ENCODE measurements at places on chromosomes 5 and 9.

DNA sequence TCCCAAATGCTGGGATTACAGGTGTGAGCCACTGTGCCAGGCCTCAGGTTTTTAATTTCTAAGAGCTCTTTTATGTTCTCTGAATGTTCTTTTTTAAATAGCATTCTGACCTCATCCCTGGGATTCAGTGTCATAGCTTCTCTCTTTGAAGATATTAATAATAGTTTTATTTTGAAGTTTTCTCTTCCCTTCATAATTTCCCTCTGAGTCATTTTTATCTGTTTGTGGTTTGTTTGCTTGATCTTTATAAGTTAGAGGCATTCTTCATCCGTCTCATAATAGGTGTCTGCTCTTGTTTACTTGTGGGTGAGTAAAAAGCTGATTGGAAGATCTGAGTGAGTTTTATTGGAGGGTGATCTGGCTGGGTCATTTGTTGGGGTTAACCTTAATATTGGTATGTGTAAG is 12.5 kb upstream of the MAMDC2 start:
- DNase-seq: no peak

GRCh38 chr5:51380603-51381207 is 2.5 kb upstream of the ISL1 start:
- DNase-seq: peak; percentile 5

- no peak for DNase-seq
Measured at GRCh38 chr5:16152601-16153568, 26.7 kb downstream of the MARCHF11 start.

GRCh38 chr9:76490249-76490990 is 31.4 kb downstream of the GCNT1 start:
- no peak for DNase-seq

DNA sequence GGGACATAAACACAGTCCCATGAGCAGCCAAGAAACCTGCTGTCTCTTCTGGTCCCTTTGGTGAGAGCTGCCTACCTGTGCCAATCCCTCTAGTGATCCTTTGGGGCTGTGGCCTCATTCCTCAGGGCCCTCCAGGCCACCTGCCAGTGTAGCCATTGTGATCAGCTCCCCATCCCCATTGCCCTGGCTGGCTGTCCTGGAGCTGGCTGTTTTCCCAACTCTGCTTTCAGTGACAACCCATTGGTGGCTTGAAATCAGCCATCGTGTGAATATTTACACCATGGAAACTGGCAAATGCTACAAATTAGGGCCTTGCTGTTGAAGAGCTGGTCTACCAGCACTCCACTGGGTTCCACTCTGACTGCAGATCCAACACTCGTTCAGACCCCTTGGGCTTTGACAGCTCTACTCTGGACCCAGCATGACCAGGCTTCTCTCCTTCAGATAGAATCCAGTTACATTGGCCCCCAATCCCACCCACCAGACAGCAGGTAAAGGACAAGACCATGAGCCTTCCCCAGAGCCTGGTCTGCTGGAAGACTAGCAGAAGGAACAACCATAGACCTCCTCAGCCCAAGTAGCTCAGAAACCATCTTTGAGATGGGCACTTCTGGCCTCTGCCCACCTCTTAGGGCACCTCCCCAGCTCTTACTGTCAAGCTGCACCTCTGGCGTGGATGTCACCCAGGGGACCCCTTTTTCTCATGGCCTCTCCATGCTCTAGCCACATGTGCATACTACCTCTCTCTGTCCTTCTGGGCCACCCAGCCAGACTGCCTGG is 69.2 kb upstream of the NEK6 start:
- DNase-seq: no peak

- DNase-seq: no peak
Measured at GRCh38 chr5:74324556-74324955, 316.0 kb downstream of the ENC1 start.

- no peak for DNase-seq
Measured at GRCh38 chr5:113598926-113599325, 85.4 kb downstream of the YTHDC2 start.

GRCh38 chr9:847505-847904 is 6.0 kb downstream of the DMRT1 start:
- no peak for DNase-seq

DNA sequence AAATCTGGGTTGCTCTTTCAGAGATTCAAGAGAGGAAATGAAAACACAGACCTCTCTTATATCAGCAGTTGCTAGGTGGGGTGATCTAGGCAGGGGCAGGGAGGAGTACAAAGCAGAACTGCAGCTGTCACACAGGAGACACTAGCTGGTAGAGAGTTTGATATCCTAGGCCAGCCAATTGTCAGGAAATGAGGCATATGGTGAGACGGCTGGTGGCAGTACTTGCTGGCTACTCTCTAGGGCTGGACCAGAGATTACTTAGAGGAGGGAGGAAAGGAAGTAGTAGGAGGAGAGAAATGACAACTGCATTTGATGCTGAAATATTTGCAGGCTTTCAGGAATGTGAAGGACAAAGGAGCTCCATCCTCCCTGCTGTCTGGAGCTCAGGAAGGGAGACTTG is 113.8 kb downstream of the TRIM32 start:
- peak; percentile 80 for DNase-seq

- no peak for DNase-seq
Measured at GRCh38 chr9:111919875-111920274, 23.3 kb downstream of the UGCG start.

DNA sequence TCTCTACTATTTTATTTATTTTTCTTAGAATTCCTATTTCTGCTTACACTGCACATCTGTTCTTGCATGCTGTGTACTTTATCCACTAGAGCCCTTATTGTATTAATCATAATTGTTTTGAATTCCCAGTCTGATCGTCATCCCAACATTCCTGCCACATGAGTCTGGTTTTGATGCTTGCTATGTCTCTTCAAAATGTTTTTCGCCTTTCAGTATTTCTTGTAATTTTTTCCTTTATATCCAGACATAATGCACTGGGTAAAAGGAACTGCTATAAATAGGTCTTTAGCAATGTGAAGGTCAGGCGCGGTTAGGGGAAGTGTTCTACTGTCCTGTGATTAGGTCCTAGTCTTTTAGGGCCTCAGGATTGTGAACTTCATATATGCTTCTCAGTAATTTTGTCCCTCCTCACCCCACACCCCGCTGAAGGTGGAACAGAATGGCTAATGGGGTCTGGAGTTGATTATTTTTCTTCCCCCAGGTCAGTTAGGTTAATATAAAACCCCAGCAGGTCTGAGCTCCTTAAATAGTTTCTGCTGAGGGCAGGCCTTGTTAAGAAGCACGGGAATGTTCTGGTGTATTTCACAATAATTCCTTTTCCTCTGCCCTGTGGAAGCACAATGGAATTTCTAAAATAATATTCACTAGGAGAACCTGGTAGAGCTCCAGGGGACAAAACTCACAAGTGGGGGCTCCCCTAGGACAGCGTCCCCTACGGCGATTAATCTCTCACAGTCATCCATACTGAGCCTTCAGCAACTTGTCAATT is 146.6 kb upstream of the TUT7 start:
- DNase-seq: peak; percentile 84

GRCh38 chr5:10861423-10861790 is 100.4 kb upstream of the DAP start:
- no peak for DNase-seq

GRCh38 chr9:36891341-36891811 is 142.7 kb downstream of the PAX5 start:
- no peak for DNase-seq

GRCh38 chr5:155293605-155294178 is 280.1 kb downstream of the KIF4B start:
- DNase-seq: no peak

DNA sequence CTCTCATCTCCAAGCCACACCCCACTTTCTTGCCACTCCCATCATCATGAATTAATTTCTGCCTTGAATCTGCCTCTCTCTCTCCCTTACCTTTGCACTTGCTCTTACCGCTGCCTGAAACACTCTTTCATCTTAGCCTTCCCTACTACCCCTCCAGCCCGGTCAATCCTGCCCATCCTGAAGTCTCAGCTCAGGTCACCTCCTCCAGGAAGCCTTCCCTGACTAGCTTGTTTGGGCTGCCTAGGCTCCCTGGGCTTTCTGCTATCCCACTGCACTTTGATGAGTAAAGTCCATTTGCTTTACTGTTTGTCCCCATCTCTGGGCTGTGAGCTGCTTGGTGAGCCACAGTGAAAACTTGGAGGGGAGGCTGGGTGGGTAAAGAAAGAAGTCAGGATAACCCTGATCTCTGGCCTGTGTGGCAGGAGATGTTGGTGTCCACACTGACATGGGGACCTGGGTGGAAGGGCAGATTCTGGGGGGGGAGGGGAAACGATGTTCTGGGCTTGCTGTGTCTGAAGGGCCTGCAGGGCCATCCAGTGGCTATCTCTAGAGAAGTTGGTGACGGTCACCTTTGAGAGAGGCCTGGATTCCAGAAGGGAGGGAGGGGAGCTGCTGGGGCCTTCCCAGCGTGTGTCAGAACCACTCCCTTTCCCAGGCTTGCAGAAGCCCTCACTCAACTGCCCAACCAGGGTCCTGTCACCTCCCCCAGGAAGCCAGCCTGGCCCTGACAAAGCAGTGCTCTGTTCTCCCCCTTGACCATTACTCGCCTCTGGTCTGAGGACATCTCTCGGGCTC is 75.0 kb upstream of the DAB2IP start:
- no peak for DNase-seq

DNA sequence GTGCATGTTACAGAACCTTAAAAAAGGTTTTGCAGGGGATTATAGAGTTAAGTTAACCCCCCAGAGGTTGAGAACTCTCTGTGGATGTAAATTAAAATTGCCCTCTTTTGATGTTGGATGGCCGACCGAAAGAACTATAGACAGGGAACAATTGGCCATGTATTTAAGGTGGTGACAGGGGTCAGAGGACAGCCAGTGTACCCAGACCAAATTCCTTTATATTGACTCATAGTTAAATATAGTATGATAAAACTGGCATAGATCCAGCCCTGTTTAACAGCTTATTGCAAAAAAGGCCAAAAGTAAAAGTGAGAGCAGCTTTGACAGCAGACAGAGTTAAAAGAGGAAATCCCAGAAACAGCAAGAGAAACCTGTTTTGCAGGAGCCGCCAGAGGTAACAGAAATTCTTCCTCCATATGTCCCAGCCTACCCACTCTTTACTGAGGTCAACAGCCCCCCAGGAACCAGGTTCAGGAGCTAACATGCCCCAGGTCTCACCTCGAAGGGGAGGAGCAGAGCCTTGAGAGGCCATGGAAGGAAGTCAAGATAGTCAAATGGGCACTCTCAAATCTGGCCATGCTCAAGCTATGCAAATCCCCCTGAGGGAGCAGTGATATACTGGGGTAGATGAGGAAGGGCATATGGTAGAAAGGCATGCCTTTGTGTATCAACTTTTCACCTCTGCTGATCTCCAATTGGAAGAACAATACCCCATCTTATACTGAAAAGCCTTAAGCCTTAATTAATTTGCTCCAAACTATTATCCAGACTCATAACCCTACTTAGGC is 156.4 kb upstream of the COX7C start:
- no peak for DNase-seq

- no peak for DNase-seq
Measured at GRCh38 chr9:5869315-5870019, 21.2 kb upstream of the MLANA start.

DNA sequence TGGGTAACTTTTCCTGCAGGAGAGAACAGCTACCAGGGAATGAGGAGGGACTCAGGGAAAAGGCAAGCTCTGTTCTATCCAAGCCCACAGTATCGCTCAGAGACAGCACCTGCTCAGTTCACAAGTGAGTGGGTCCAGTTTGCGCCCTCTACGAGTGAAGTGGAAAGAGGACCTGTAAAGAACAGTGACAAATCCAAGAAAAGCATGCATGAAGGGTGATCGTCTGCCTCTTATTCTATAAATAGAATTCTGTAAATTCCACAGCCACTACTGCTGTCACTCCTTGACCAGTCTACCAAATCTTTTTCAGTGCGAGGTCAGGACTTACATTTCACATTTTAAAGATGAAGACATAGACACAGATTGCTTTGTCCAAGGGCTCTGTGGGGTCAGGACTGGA is 117.5 kb downstream of the ENTREP1 start:
- no peak for DNase-seq

GRCh38 chr5:78512435-78512834 is 136.1 kb downstream of the LHFPL2 start:
- no peak for DNase-seq

Data from myocyte (in vitro differentiated cells).